ENCODE measurements at places on chromosomes 2 and 18.

GRCh38 chr18:60804415-60804814 lies 431.8 kb upstream of the MC4R start:
- DNase-seq: no peak

- no peak for DNase-seq
Measured at GRCh38 chr2:189698020-189698887, 23.8 kb downstream of the ANKAR start.

GRCh38 chr2:216539791-216540241 lies 41.2 kb downstream of the RPL37A start:
- DNase-seq: peak; percentile 52

DNA sequence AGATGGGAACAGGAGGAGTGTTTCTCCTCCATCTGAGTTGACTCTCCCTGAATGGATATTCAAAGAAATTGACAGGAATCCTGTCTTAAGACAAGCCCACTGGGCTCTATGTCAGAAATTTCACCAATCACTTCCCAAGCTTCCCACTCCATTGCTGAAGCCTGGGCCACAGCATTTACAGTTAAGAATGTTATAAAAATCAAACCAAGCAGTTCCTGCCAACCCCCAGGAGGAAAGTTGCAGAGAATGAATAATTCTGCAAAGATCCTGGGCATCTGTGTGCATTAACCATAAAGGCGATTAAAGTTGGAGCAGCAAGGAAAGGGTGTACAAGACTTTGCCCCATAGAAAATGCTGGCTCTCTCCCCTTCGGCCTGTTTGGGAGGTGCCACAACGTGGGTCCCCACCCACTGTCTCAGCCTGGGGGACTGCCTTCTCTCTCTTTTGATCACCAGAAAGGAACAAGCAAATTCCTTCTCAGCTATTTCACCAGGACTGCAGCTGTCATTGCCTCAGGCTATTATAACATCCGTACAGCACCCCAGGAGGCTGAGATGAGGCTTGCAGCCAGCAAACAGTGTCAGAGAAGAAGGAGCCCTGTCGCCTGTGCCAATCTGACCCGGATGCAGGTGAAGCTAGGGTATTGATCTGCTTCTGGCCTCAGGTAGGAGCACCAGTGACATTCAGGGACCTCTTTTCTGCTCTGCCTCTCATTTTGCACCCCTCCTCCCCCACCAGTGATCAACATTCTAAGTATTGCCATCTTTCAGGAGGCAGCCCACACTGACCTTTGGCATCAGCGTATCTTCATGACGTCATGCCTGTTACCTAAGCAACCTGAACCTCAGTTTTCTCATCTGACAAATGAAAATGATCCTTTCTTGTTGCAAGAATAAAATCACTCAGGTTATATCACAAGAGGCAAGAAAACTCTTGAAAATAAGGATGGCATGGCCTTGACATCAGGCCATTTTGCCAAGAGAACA lies 219.0 kb downstream of the SH3BP4 start:
- DNase-seq: peak; percentile 90

DNA sequence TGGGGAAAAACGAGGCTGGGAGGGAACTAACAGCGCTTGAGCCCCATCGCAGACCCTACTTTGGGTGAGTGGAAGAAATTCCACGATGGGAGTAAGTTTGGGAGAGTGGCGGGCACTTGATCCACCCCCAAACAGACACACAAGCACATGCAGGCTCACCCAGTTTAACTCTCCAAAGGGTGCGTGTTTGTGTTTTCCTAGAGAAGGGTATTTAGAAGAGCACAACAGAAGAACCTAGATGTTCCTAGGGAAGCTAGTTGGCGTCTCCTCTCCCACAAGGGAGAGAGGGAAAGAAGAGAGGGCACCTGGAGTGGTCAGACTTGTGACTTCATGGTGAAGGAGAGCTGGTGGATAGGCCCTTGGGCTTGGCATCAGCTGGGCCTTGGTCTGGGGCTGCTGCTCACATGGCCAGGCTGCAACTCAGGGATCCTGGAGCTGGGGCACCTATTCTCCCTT lies 3.2 kb downstream of the GATA6 start:
- DNase-seq: no peak

Data from HTR-8/SVneo (cell line).